Smooth muscle cell of the pulmonary artery (primary cell): ENCODE measurements at places on chromosomes 12 and 14. TPM values are rescaled to one million over a fixed set of nuclear protein-coding genes. Genes with fewer than 3 reads are reported as not detected.

The SLC6A15 gene
- 0.33 and 3.6 TPM in 2 replicates for total RNA-seq

The NINJ2 gene
- 0.20 and 1.0 TPM in 2 replicates for total RNA-seq

The WNT1 gene
- total RNA-seq = not detected in 2 replicates

The CRACR2A gene
- total RNA-seq = 0.69 and 4.3 TPM in 2 replicates

The DLK1 gene
- not detected in 2 replicates for total RNA-seq

The PPFIA2 gene
- 2.6 and 4.6 TPM in 2 replicates for total RNA-seq

The CTSG gene
- total RNA-seq = not detected in 2 replicates
